SK-N-DZ (cell line): ENCODE measurements at places on chromosomes 5 and 9.

GRCh38 chr5:41707853-41708603 is 162.2 kb downstream of the OXCT1 start:
- peak; percentile 35 for DNase-seq

- no peak for DNase-seq
Measured at GRCh38 chr9:75896193-75896592, 5.7 kb downstream of the PCSK5 start.

DNA sequence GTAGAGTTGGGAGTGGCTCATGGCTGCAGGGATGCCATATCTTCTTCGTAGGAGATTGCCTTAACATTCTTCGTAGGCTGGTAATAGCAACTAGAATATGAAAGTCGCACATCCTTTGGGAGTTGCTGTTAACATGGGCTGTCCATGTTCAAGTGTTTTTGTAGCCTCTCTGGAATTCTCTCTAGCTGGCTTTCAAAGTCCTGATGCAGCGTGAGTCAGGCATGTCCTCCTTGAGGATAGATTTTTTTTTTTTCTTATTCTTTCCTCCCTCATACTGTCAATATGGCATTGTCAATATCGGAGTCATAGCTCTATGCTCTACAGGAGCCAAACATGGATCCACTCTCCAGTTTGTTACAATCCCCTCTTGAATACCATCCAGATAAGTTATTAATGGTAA is 494.8 kb upstream of the WWC1 start:
- no peak for DNase-seq

GRCh38 chr9:6198251-6198650 is 17.4 kb upstream of the IL33 start:
- no peak for DNase-seq
